ENCODE measurements at places on chromosomes 7 and 10.

DNA sequence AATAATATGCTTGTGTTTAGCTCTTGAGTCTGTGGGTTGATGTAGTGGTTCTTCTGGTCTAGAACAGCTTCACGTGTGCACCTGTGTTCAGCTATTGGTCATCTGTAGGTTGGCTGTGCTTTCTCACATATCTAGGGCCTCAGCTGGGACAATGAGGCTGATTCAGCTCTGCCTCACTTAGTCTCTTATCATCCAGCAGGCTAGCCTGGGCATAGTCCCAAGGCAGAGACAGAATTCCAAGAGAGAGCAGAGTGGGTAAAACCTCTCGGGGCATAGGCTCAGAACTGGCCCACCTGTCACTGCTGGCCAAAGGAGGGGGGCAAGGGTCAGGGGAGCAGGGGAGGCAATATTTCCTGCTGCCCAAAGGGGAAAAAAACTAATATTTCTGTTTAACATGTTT is 32.0 kb upstream of the MXI1 start:
- DNase-seq = no peak

DNA sequence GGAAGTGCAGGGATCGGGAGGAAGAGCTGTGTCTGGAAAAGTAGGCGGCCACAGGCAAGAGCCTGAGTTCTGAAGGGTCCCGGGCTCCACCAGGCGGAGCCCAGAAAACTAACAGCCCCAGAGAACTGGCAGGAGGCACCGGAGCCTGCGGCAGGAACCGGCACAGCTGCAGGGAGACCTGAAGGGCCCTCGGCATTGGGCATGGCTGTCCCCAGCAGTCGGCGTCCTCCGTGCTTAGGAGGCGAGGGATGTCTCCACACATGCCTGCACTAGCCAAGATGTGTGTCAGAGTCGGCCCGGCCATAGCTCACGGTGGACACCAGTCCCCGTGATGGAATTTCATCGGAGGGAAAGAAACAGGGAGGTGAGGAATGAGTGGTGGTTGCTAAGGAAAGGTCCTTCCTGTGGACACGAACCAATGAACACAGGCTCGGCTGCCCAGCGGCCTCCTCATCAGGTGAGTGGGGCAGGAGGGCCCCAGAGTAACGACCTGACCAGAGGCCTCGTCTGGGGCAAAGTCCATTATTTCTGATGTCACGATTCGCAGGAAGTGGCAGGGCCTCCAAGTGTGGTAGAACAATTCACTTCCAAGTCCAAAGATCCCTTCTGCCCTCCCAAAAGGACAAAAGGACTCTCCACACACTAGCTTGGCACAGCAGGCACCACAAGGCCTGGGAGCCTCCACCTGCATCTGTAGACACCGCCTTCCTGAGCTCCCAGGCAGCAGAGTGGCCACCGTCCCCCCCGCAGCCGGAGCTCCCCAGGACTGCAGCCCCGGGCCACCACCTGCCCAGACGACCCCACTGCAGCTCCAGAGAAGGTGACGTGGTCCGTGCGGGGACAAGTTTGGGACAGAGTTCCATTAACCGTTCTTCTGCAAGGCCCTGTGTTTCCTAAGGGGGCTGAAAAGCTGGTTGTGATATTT is 444.2 kb downstream of the PTPRN2 start:
- DNase-seq = no peak

DNA sequence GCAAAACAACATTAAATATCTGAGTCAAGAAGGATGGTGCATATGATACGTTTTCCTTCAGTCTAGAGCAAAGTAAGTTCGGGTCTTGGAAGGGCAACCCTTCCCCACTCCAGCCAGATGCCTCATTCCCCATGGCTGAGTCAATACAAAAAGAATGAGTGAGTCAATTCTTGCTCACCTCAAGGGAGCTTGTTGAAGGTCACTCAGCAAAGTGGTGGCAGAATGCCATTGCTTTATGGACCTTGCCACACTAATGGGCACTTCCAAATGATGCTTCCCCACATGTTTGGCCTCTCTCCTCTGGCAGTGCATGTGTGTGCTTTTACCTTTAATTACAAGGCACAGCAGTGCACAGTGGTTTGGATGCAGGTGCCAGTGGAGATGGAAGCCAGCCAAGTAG is 296.5 kb downstream of the SORCS3 start:
- no peak for DNase-seq

- DNase-seq = no peak
Observed at GRCh38 chr10:21508706-21509331, 16.7 kb downstream of the SKIDA1 start.

GRCh38 chr7:2515424-2516193 is 4.0 kb upstream of the LFNG start:
- DNase-seq = no peak

- DNase-seq = no peak
Observed at GRCh38 chr7:158468700-158469296, 118.8 kb downstream of the PTPRN2 start.

DNA sequence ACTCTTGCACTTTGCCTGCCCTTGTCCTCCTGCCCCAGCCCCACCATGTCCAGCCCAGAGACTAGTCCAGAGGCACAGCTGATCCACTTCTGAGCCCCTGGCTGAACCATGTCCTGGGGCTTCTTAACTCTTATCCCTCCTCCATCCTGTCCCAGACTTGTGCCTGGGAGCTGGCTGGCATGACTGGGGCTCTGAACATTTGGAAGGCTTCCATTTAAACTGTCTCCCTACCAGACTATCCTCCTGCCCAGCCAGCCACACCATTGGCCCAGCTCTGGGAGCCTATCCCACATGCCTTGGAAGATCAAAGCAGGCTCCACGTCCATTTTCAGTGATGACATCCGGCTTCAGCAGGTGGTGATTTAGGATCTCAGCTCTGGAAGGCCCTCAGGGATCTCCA is 57.4 kb downstream of the FAM241B start:
- no peak for DNase-seq
